CD14-positive monocyte (primary cell): ENCODE measurements at places on chromosomes 5 and 9.
A peak's percentile ranks its signal among the peaks of the same experiment; 100 is the strongest.

DNA sequence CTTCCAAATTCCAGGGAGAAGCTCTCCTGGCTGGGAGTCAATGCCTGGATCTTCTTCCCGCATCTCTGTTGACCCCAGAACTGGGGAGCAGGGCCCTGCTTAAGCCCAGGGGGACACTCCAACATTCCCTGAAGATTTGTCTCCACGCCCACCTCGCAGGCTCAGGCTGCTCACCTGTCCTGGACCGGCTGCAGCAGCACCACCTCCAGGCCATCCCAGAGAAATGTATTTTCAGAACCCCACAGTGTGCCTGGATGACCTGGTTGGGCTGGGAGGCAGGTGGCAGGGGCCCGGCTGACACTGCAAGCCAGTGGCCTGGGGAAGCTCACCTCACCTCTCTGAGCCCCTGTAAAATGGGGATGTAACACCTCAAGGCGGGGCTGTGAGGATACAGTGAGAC, 27.1 kb upstream of the ZBTB43 start:
- no peak for DNase-seq

DNA sequence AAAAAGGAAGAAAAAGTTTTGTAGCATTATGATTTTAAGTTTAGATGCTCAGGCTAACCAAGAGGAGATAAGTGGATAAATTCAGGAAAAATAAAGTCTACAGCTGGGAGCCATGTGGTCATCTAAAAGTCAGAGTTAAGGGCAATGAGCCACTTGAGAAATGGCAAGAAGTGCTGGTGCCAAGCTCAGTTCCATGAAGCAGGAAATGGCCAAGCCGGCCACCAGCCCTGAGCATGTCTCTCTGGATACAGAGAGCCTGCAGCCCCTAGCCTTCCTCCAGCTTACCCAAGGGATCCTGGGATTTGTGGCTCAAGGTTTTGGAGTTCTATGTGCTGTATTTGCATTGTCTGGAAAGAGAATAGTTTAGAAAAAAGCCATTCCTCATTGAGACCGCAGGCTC, 12.2 kb upstream of the S1PR3 start:
- DNase-seq = no peak

DNA sequence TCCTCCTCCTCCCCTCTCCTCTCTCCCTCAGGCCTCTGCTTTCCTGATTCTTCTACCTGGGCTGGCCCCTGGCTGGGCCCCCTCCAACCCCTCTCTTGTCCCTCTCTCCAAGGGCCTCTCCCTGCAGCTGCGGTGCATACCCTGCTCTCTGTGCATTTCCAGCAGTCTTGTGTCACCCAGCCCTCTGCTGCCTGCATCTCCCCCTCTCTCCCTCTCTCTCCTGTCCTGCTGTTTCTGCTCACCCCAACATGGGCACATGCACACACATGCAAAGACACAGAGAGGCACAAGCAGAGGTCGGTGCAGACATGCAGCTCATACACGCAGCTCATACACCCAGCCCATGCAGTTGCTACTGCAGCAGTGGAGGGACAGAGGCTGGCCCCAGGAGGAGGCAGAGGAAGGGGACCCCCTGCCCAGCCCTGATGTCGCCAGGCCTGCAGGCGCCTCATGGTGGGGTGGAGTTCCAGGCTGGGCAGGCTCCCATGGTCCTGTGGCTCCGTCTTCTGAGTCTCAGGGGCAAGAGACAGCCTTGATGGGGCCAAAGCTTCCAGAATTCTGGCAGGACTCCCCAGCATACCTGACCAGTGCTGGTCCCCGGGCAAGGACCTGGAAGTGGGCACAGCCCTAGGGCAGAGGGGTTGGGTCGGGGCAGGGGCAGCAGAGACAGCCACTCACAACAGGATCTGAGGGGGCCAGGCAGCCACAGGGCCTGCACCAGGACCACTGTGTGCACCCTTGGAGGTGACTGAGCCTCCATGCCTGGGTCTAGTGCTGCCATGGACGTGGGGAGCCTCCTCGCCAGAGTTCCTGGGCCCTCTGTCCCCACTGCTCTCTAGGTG, 216.9 kb downstream of the C9orf50 start:
- DNase-seq = no peak

- DNase-seq = no peak
Measured at GRCh38 chr9:10875752-10876151, 262.9 kb upstream of the PTPRD start.

- DNase-seq = no peak
Measured at GRCh38 chr5:140926443-140927227, 536 bp downstream of the PCDHAC1 start.

DNA sequence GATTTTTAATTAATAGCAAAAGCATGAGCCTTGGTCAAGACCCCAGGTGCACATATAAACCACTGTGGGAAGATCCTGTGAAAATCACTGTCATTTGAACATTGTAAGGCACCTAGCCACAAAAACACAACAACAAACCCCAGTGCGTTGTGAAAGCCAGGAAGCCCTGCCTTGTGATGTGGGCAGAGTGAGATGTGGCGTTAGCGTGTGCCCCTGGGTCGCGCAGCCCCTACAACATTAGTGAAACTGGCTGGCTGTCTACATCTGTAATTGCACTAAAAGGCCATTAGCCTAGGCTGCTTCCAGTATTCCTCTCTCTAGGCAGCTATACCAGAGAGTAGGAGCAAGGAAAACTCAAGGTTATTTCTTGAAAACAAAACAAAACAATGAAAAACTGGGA, 21.1 kb upstream of the PDZD2 start:
- no peak for DNase-seq

- no peak for DNase-seq
Measured at GRCh38 chr9:79352322-79352721, 219.4 kb upstream of the TLE4 start.

GRCh38 chr5:14061106-14061505, 82.0 kb upstream of the TRIO start:
- no peak for DNase-seq

- DNase-seq = peak; percentile 31
Measured at GRCh38 chr9:785997-786396, 55.5 kb upstream of the DMRT1 start.

- no peak for DNase-seq
Measured at GRCh38 chr9:100099722-100100042, 639 bp downstream of the INVS start.

DNA sequence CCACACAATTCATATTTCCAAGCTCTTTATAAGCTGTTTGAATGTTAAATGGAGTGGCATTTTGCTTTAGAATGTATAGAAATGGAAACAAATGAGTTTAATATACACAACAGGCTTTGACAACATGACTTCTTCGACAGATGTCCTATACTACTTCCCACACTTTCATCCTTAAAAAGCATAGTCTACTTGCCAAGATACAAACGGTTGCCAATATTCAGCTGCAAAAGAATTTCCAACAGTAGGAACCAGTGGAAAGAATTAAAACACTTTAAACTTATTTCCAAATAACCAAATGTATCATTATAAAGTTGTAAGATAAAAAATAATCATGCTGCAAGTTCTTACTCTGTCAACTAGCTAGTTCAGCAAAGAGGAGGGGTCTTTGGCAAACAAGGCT, 456.4 kb downstream of the PDE4D start:
- DNase-seq = no peak

DNA sequence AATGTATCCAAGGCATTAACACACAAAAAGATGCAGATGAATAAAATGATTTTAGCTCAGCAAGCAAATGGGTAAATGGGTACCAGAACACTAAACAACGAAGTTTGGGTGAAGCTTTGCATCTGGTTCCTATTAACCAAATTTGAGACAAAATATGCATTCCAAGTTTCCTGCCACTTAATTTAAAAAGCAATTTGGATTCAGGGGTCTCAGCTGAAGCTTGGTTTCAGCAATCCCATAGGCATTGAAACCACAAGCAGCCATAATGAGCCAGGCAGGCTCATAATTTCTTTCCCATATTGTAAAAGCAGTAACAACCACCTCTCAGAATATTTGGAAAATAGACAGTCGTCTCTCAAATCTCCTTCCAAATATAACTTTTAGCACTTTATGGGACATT, 138.9 kb downstream of the NXNL2 start:
- DNase-seq = no peak

- no peak for DNase-seq
Measured at GRCh38 chr5:131810510-131811249, 13.9 kb upstream of the FNIP1 start.

DNA sequence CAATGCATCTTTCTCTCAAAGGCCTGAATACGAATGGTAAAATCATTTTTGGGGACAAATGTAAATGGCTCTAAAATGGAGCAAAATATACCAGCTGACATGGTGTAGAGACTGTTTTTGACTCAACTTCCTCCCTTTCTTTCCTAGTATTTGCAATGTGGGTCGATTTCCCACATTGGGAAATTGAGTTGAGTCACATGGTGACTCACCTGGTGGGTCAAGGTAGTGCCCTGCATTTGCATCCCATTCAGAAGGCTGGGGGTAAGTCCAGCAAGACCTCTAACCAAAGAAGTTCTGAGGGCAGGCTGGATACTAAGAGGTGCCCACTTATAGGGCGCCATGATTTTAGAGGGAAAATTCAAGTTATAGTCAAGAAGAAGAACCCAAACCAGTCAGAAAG, 179.6 kb upstream of the MPDZ start:
- no peak for DNase-seq
